ENCODE measurements at places on chromosomes 2 and 18.

GRCh38 chr2:164757934-164758695 lies 83.5 kb downstream of the COBLL1 start:
- DNase-seq: no peak

DNA sequence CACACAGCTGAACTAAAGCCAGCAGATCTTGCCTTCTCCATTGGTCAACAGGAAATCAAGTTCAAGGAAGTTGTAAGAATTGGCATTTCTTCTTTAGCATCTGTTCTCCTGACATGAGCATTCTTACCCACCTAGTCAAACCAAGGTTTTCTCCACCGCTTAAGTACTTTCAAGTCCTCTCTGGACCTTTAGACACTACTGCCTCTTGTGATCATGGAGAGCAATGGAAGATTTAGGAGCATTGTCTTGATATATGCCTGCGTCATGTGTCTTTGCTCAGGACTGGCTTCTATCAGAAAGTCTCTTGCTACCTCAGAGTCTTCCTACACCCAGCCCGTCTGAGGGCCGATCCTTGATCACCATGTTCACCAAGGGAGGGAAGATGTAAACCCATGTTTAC lies 262.2 kb downstream of the PHLPP1 start:
- DNase-seq: no peak

GRCh38 chr2:224901121-224901676 lies 141.1 kb downstream of the DOCK10 start:
- DNase-seq: no peak

- DNase-seq: no peak
Observed at GRCh38 chr2:101388232-101388631, 929 bp upstream of the CREG2 start.

- no peak for DNase-seq
Observed at GRCh38 chr2:29053670-29054400, 20.5 kb downstream of the PCARE start.

GRCh38 chr2:6314218-6314960 lies 551.3 kb downstream of the CMPK2 start:
- DNase-seq: no peak

DNA sequence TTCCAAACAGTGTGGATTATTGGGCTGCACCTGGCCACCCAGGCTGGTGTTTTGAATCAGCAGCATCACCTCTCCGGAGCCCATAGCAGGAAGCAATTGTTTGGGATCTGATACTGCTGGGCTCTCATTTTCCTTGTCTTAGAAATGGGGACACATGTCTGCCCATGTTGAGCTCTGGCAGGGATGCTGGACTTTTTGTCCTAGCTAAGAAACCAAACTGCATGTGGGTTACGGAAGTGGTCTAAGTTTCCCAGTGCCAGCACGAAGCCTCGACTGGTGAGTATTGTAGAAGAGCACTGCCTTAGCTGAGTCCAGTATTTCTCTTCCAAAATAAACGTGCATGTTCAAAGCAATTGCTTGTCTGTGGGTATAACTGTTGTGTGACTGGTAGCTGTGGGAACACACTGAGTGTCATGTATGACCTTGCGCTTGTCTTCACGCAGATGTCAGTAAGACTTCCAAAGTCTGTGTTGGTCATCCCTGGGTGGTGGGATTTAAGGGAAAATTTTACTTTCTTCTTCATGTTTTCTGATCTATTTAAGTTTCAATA lies 43.6 kb downstream of the SH3RF3 start:
- no peak for DNase-seq

DNA sequence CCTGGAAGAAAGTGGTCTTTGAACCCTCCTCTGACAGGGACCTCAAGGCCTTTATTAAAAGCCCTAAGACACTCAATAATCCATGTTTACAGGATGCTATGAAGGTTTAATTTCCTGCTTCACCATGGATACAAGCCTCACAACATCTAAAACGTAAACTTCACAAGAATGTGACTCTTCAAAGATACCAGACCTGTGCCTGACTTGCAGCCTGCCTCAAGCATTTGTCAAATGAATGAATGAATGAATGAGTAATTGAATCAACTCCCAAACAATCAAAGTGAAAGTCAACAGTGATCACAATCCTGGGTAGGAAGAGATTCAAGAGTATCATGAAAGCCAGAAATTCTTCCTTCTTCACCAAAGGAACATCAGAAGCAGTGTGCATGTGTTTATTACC lies 30.4 kb downstream of the KLF7 start:
- DNase-seq: no peak

DNA sequence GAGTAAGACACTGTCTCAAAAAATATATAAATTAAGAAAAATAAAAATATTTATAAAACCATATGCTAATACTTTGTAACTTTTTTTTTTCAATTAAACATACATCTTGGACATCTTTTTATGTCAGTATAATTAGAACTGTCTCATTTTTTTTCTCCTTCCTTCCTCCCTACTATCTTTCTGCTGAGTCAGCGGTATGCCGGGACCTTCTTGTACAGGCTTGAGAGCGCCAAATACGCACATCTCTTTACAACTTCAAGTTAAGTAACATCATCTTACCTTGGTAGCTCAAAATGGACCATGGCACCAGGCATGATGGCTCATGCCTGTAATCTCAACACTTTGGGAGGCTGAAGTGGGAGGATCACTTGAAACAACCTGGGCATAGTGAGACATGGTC lies 153.4 kb downstream of the FAM161A start:
- DNase-seq: no peak

GRCh38 chr18:57744211-57744694 lies 58.9 kb downstream of the ATP8B1 start:
- DNase-seq: no peak

DNA sequence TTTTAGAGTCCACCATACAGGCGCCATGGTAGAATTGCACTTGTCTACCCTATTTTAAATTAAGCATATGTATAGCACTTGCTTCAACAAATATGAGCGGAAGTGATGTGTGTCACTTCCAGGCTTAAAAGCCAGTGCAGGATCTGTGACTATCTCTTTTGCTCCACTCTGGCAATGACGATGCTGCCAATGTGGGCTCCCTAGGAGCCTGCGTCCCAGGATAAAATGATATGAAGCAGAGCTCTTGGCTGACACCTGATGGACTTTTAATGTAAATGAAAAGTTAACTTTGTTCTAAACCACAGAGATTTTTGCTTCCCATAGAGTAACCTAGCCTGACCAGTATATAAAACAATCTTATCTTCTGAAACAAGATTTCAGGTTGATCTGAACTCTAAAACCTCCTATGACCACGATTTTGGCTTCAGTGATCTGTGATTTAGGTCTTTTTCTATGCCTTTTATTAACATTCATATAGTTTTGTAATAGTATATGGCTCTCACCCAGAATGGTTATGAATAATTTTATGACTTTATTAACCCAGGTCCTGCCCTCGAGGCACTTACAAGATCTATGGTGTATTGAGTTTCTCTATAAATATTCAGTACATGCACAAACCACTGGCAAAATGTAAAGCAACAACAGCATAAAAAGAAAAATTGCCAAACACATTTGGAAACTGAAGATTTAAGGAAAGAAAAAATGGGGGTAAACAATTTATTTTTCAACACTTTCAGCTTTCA lies 422.5 kb upstream of the PIK3C3 start:
- DNase-seq: no peak

DNA sequence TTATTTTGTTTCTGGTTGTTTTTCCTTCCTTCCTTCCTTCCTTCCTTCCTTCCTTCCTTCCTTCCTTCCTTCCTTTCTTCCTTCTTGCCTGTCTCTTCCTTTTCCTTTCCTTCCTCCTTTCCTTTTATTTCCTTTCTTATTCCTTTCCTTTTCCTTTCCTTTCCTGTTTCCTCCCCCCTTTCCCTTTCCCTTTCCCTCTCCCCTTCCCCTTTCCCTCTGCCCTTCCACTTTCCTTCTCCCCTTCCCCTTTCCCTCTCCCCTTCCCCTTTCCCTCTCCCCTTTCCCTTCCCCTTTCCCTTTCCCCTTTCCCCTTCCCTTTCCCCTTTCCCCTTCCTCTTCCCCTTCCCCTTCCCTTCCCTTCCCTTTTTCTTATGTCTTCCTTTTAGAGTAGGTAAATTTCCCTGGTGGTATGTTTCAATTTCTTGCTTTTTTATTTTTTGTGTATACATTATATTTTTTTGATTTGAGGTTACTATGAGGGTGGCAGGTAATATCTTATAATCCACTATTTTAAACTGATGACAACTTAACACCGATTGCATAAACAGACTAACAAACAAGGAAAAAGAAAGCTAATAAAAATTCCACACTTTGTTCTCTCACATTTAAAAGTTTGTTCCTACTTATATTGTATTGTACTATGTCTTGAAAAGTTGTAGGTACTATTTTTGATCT lies 311.0 kb upstream of the FSHR start:
- no peak for DNase-seq

DNA sequence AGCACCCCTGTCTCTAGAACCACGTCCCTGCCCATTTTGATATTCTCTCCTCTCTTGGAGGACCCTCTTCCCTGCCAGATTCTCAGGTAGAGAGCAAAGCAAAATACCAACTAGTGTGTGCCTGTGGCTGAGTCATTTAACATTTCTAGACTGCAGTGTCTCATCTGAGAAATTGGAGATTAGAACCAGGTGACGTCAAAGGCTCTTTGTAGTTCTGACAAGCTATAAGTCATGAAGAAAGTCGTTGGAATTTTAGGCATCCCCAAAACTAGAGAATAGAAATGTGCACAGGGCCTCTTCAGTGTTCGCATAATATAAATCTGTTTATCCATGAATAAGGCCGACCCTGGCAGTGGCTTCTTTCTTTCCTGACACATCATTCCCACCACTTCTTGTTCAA lies 74.4 kb upstream of the TANC1 start:
- no peak for DNase-seq

- DNase-seq: no peak
Observed at GRCh38 chr2:101796825-101797600, 99.5 kb downstream of the MAP4K4 start.

DNA sequence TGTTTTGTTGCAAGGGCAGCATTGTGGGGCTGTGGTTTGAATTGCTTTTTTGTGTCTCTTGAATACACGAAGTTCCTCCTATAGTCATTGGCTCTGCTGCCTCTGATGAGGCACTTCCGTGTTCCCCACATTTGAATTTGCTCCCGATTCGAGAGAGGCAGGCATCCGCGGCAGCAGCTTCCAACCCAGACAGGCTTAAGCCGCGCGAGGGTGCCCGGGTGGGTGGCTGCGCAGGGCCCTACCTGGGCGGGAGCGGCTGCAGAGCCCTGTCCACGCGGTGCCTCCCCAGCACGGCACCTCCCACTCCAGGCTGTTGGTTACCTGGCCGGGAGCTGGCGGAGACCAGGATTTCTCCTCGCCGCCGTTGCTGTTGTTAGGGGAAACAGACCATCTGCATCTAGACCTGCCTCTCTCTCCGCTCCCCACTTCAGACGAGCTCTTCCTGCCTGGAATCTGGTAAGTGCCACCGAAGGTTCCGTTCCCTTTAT lies 151.3 kb downstream of the NEDD4L start:
- no peak for DNase-seq

DNA sequence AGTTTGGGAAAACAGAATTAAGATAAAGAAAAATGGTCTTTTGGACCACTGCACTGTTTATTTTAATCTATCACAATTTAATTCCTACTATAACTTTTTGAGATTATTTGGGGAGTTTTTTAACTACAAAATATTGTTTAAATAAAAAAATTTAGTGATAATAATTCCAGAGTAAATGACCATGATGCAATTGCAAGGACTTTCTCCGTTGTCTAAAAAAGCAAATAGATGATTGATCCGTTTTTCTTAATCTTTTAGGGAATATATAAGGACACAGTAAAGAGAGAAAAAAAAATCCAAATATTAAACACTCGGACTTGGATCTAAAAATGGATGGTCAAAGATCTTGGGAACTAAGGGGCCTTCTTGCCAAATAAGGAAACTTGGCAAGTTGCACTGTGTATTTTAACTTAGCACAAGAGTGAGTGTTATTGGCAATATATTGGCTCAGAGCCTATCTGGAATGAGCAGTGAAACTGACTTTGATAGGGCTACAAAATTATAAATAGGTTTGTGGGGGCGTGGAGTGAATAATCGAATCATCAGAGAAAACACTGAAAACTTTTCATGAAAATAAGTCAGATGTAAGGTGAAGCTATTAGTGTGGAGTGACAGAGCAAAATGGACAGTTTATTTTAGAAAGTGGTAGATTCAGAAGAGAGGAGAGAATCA lies 2.0 kb downstream of the MAP3K20 start:
- no peak for DNase-seq

DNA sequence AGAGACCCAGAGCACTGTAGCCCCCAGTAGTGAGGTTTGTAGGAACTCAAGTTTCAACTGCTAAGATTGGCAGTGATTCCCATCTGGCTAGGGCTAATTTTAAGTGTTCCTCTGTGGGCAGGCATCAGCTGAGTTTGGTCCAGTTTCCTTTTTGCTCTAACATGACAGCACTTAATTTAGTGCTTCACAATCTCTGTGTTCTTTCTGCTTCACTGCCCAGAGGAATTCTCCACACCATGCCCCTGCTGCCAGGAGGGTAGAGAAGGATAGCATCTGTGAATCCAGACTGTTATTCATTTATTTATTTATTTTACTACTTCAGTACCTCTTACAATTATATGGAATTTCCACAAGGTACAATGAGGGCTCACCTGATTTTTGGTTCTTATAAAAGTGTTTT lies 549.9 kb upstream of the FSIP2 start:
- no peak for DNase-seq

DNA sequence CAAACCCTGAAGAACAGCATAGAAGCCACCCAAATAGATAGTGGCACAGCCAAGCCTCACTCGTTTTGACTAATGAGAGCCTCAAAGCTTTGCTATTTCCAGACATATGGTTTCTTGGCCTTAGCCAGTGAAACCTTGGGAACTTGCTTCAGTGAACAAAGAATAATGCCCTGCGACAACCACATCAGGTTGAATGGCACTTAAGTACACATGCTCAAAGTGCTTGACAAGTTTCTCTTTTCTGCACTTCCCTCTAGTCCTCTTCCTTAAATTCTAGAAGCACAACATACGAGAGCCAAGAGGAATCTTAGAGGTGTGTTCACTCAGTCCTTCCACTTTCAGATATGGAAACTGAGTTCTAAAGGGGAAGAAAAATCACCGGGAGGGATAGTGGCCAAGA lies 258.3 kb downstream of the HAUS1 start:
- no peak for DNase-seq

- no peak for DNase-seq
Observed at GRCh38 chr2:215745331-215745730, 268.0 kb downstream of the MREG start.

GRCh38 chr2:99261242-99261641 lies 5.8 kb upstream of the LYG2 start:
- no peak for DNase-seq

DNA sequence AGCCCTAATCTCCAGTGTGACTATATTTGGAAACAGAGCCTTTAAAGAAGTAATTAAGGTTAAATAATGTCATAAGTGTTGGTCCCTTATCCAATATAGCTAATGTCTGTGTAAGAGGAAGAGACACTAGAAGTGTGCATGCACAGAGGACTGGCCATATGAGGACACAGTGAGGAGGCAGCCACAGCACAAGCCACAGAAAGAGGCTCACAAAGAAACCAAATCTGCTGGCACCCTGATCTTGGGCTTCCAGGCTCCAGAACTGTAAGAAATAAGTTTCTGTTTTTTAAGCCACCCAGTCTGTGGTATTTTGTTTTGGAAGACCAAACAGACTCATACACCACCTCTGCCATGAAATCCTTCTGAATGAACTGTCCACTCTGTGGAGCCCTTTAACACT lies 186.4 kb upstream of the SLC39A10 start:
- no peak for DNase-seq

GRCh38 chr2:18566145-18566769 lies 5.8 kb upstream of the RDH14 start:
- no peak for DNase-seq

GRCh38 chr2:206415618-206416243 lies 27.6 kb upstream of the ADAM23 start:
- DNase-seq: no peak
